Common myeloid progenitor, CD34-positive (primary cell): ENCODE measurements at places on chromosomes 12 and 14.

DNA sequence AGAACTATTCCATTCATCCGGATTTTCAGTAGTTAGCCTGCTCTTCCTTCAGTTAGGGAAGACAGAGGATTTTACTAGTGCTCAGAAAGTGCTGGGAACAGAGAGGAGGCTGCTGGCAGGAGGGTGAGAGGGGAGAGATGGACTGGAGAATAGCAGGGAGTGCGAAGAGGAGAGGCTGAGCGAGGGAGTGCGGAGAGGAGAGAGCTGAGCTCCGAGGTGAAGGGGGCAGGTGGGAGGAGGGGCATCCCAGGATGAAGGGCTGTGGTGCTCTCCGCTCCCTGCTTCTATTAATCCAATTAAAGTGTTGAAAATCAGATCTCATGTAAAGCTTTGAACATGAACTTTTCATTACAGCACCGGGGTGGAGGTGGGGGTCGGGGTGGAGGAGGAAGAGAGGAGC, 20.4 kb upstream of the SMOC1 start:
- no peak overlapping the region for H3K4me3 ChIP-seq
- no peaks in the 10 kb centered on the region for H3K4me1 ChIP-seq
- H3K36me3 ChIP-seq = no peaks in the 10 kb centered on the region
- H3K27ac ChIP-seq = no peak overlapping the region
- H3K27me3 ChIP-seq = no peaks in the 10 kb centered on the region

- no peak for DNase-seq
- peaks cover 4% of the 10 kb centered on the region for H3K4me1 ChIP-seq
- H3K4me3 ChIP-seq = no peak overlapping the region
These were observed 109.8 kb upstream of the PLXNC1 start for GRCh38 chr12:94038605-94039004.

GRCh38 chr12:47206450-47207339, 126.9 kb upstream of the AMIGO2 start:
- H3K36me3 ChIP-seq = no peaks in the 10 kb centered on the region
- peak overlapping the region; percentile 63 for H3K27ac ChIP-seq
- H3K4me3 ChIP-seq = peak overlapping the region; percentile 36
- peaks cover 53% of the 10 kb centered on the region for H3K4me1 ChIP-seq
- peak; percentile 51 for DNase-seq

- no peak overlapping the region for H3K27ac ChIP-seq
- H3K27me3 ChIP-seq = no peaks in the 10 kb centered on the region
- no peak overlapping the region for H3K4me3 ChIP-seq
- DNase-seq = no peak
These were observed 163.4 kb upstream of the DDHD1 start for GRCh38 chr14:53316504-53316903.

- no peaks in the 10 kb centered on the region for H3K36me3 ChIP-seq
- no peak overlapping the region for H3K4me3 ChIP-seq
- peak; percentile 18 for DNase-seq
These were observed 384.2 kb downstream of the ZFP36L1 start for GRCh38 chr14:68408680-68409079.

DNA sequence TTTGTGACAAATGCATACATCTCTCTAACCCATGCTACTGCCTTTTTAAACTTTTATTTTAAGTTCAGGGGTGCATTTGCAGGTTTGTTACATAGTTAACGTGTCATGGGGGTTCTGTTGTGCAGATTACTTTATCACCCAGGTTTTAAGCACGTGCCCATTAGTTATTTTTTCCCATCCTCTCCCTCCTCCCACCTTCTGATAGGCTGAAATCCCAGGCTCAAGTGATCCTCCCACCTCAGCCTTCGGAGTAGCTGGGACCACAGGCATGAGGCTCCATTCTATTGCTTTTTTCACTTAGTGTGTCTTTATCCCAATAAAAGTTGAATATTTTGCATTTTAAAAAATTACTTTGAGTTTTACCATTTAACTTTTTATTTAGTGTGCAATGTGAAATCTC, 68.9 kb downstream of the BAZ1A start:
- H3K27ac ChIP-seq = no peak overlapping the region
- H3K4me3 ChIP-seq = no peak overlapping the region
- H3K36me3 ChIP-seq = peaks cover 52% of the 10 kb centered on the region
- no peaks in the 10 kb centered on the region for H3K4me1 ChIP-seq

GRCh38 chr12:121712461-121713256, at the start of gene TMEM120B:
Gene TMEM120B, plus strand, starts transcription at chr12:121712752. Its CDS starts 144 bp downstream, at chr12:121712896.
- peaks cover 27% of the 10 kb centered on the region for H3K4me1 ChIP-seq
- H3K27me3 ChIP-seq = no peaks in the 10 kb centered on the region
- peak; percentile 65 for DNase-seq

DNA sequence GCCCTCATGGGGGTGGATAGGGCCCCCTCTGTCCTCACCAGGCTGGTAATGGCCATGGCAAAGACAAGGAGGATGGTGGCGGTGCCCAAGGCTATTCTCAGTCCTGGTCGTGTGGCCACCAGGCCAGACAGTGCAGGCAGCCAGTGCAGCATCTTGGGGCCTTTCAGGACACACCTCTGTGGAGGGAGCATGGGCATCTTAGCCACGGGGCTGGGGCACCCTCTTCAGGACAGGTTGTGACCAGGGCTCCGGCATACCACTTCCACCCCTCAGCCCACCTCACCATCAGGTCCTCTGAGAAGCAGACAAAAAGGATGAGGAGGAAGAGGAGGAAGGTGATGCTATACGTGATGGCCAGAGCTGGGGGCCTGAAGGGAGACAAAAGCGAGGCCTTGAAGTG, 10.8 kb downstream of the ADCY4 start:
- H3K4me3 ChIP-seq = no peak overlapping the region
- no peak overlapping the region for H3K27ac ChIP-seq
- no peaks in the 10 kb centered on the region for H3K36me3 ChIP-seq
- H3K4me1 ChIP-seq = peaks cover 16% of the 10 kb centered on the region
- no peak for DNase-seq

DNA sequence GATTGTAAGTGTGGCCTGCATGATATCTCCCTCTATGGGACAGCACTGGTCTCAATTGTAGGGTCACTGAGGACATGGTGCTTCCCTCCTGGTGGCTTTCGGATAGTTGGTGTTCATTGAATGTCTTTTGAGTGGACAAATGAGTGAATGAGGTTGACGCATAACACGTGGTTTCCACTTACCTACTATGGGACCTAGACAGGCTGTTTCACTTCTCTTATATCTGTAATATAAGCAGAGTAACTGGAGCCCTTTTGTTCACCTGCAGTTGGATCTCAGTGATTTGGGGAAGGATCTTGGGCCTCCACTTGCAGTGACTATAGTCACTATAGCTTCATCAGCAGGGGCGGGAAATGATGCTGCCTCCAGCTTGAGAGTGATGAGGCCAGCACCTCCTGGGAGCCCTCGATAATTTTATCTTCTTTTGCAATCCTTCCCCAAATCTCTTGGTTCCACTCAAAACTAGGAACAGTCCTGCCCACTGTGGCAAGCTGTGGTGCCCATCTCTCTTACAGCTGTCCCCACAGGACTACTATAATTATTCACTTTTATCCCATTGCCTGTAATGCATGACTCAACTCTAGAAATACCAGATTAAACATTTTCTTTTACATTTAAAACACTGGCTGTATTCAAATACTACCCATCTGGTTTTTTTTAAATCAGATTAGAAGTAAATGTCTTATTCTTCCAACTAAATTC, 242.9 kb downstream of the CHST11 start:
- DNase-seq = peak; percentile 69
- H3K4me3 ChIP-seq = no peak overlapping the region
- peaks cover 22% of the 10 kb centered on the region for H3K4me1 ChIP-seq

DNA sequence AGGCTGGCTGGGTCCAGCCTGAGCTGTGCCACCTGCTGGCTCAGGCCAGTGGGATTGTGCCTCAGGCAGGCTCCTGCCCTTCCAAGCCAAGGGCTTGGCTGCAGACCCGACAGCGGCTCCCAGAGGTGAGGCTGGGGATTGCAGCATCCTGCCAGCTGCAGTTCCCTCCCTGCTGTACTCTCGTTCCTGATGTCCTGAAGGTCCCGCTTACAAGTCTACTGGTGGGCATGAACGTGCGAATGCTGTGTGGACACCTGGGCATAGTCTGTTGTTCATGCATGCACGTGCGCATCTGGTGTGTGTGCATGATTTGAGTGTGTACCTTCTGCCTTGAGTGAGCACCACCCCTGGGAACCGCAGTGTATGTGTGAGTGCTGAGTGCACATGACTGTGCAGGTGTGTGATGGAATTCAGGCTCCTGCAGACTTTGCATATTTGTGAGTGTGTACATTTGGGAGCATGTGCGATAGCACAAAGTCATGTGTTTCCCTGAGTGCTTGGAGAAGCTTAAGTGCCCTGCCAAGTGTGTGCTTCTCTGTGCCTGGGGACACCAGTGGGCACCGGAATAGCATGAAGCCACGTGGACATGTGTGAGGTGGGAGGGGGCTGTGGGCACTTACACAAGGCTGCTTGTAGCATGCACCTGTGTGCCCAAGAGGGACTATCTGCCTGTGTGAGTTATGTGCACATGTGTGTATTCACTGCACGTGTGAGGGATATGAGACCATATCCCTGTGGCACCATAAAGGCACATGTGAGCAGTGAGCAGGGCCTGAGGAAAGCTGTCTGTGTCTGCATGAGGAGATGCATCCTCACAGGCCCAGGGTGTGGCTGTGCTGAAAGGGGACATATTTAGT, 19.3 kb upstream of the KRT7 start:
- H3K27ac ChIP-seq = no peak overlapping the region
- no peaks in the 10 kb centered on the region for H3K36me3 ChIP-seq
- no peaks in the 10 kb centered on the region for H3K27me3 ChIP-seq
- DNase-seq = peak; percentile 61
- H3K4me1 ChIP-seq = no peaks in the 10 kb centered on the region

- DNase-seq = no peak
- no peaks in the 10 kb centered on the region for H3K27me3 ChIP-seq
- no peaks in the 10 kb centered on the region for H3K36me3 ChIP-seq
- H3K27ac ChIP-seq = no peak overlapping the region
- no peak overlapping the region for H3K4me3 ChIP-seq
These were observed 418.3 kb downstream of the EGLN3 start for GRCh38 chr14:33532553-33532952.

GRCh38 chr12:89476904-89477595, 47.5 kb downstream of the GALNT4 start:
- H3K36me3 ChIP-seq = no peaks in the 10 kb centered on the region
- no peak overlapping the region for H3K4me3 ChIP-seq
- H3K27me3 ChIP-seq = no peaks in the 10 kb centered on the region
- no peak overlapping the region for H3K27ac ChIP-seq
- H3K4me1 ChIP-seq = no peaks in the 10 kb centered on the region

DNA sequence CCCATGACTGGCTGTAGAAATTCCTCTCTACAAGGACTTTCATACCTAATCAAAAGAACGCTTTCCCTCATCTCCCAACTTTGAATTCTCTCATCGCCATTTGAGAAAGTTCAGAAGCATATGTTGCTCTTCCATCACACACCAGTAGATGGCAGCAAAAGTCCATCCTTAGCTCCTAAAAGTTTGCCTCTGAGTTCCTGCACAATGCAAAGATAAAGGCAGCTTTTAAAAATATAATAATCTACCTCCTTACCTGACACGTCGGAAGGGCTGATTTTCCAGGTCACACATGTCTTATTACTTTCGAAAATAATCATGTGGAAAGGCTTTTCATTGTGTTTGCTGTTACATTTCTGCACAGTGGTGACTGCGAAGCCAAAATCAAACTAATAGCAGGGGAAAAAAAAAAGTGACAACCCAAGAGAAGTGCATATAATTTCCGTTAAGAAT, 456.7 kb upstream of the SEL1L start:
- peak; percentile 41 for DNase-seq
- no peaks in the 10 kb centered on the region for H3K27me3 ChIP-seq
- H3K36me3 ChIP-seq = no peaks in the 10 kb centered on the region
- H3K4me1 ChIP-seq = peaks cover 3% of the 10 kb centered on the region
- no peak overlapping the region for H3K27ac ChIP-seq
- H3K4me3 ChIP-seq = no peak overlapping the region

- no peak overlapping the region for H3K4me3 ChIP-seq
- peak; percentile 48 for DNase-seq
- H3K36me3 ChIP-seq = peaks cover 48% of the 10 kb centered on the region
- peaks cover 24% of the 10 kb centered on the region for H3K4me1 ChIP-seq
These were observed 76.7 kb downstream of the NCOR2 start for GRCh38 chr12:124490584-124491305.

DNA sequence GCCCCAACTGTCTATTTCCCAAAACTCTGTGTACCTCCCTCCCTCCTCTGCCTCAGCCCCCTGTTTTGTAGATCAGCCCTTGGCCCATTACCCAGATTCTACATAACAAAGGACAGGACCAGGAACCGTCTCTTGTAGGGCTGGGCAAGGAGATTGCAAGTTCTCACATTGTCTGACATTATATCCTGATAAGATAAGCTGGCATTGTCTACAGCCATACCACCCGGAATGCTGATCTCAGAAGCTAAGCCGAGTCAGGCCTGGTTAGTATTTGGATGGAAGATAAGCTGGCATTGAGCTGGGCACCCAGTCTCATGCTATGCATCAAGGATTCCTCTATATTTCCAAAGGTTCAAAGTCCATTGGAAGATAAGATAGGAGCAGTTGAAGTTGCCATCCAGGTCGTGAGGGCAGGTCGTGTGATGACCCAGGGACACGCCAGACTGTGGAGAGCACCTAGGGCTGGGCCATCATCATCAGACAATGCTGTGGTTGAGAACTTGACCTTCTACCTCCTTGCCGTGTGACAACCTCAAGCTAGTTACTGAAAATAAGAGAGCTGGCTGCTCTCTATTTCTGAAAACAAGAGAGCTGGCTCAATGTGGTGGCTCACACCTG, 29.5 kb downstream of the PHETA1 start:
- no peaks in the 10 kb centered on the region for H3K36me3 ChIP-seq
- no peak for DNase-seq
- H3K4me1 ChIP-seq = no peaks in the 10 kb centered on the region
- no peaks in the 10 kb centered on the region for H3K27me3 ChIP-seq

- H3K27ac ChIP-seq = no peak overlapping the region
- no peaks in the 10 kb centered on the region for H3K36me3 ChIP-seq
- no peak overlapping the region for H3K4me3 ChIP-seq
- H3K4me1 ChIP-seq = no peaks in the 10 kb centered on the region
- DNase-seq = peak; percentile 29
- H3K27me3 ChIP-seq = peaks cover 13% of the 10 kb centered on the region
These were observed 414 bp downstream of the UNC79 start for GRCh38 chr14:93431036-93431670.

- no peak overlapping the region for H3K4me3 ChIP-seq
- no peaks in the 10 kb centered on the region for H3K36me3 ChIP-seq
- no peak overlapping the region for H3K27ac ChIP-seq
- DNase-seq = peak; percentile 2
These were observed 79.9 kb downstream of the BCL11B start for GRCh38 chr14:99192028-99192621.

GRCh38 chr12:54024127-54024526, 4.1 kb upstream of the HOXC6 start:
- H3K36me3 ChIP-seq = no peaks in the 10 kb centered on the region
- H3K4me1 ChIP-seq = no peaks in the 10 kb centered on the region
- no peak overlapping the region for H3K4me3 ChIP-seq
- H3K27me3 ChIP-seq = peaks cover 58% of the 10 kb centered on the region
- DNase-seq = no peak

DNA sequence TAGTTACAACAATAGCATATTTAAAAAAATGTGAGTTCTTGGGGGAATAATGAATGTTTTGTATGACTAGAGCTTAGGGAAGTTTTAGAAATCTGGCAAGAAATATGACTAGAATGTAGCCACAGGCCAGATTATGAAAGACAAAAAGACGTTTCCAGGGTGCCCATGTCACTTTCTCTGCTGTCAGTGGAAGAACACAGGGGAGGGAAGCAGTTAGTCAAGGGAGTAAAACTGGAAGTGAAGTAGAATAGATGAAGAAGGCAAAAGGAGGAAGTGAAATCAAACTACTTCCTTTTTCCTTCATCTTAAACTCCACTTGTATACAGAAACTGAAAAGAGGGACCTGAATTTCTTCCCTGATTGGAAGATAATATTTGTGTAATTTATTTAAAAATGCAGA, 81.2 kb upstream of the ATP2B1 start:
- no peak for DNase-seq
- no peaks in the 10 kb centered on the region for H3K27me3 ChIP-seq
- H3K4me3 ChIP-seq = no peak overlapping the region
- H3K36me3 ChIP-seq = no peaks in the 10 kb centered on the region
- H3K4me1 ChIP-seq = peaks cover 3% of the 10 kb centered on the region
